Stimulated activated CD4-positive, alpha-beta T cell treated with anti-CD3 and anti-CD28 coated beads, Interleukin-1b, Interleukin-23, amount 100 ng/mL, for 4 hours (primary cell): ENCODE measurements at places on chromosomes 12 and 14.

GRCh38 chr12:54358191-54358944 is 5.9 kb downstream of the GPR84 start:
- no peak for DNase-seq

DNA sequence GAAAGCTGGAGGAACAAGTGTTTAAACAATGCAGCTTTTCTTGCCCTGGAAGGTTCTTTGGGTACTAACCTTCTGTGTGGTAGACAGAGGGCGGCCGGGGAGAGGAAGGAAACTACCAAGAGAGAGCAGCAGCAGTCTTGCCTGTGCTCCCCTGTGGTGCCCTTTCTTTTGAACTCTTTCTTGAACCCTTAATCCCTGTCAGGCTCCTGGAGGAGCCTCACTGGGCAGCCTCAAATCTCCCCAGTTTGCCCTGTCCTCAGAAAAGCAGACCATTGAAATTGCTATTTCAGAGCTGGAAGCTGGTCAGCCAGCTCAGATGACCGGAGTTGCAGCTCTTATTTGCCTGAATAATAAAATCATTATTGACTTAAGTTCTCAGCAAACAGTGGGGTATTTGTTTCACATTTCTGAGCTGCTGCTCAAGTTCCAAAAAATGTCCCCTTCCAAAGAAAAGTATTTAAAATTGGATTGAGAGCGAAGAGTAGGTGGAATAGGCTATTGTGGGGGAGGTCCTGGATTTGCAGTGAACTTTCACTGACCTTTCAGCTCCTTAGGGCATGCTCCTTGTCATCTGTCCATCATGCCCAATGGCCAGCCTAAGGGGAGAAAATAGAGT is 42.1 kb upstream of the RNASE3 start:
- DNase-seq, result no peak

- no peak for DNase-seq
Observed at GRCh38 chr14:91253795-91254323, 9.4 kb upstream of the GPR68 start.

DNA sequence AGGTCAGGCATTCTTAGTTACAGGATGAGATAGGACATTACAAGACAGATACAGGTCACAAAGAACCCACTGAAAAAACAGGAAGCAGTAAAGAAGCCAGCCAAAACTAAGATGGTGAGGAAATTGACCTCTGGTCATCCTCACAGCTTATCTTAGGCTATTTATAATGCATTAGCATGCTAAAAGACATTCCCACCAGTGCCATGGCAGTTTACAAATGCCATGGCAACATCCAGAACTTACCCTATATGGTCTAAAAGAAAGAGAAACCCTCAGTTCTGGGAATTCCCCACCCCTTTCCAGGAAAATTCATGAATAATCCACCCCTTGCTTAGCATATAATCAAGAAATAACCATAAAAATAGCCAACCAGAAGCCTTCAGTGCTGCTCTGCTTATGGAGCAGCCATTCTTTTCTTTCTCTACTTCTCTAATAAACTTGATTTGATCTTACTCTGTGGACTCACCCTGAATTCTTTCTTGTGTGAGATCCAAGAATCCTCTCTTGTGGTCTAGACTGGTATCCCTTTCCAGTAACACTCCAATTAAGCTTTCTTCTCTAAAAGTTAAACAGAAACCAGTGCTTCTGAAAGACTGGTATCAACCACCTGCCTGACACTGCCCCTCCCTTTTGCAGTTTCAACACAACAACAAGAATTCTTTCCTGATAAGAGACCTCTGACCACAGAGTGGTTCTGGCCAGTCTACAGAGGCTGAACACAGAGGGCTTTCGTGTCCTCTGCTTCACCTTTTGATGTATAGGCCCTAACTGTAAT is 86.9 kb downstream of the BCAT1 start:
- no peak for DNase-seq

- DNase-seq, result no peak
Observed at GRCh38 chr14:36229262-36229661, 52.7 kb upstream of the PTCSC3 start.

GRCh38 chr12:57175428-57176138 is 28.2 kb upstream of the LRP1-AS start:
- no peak for DNase-seq

DNA sequence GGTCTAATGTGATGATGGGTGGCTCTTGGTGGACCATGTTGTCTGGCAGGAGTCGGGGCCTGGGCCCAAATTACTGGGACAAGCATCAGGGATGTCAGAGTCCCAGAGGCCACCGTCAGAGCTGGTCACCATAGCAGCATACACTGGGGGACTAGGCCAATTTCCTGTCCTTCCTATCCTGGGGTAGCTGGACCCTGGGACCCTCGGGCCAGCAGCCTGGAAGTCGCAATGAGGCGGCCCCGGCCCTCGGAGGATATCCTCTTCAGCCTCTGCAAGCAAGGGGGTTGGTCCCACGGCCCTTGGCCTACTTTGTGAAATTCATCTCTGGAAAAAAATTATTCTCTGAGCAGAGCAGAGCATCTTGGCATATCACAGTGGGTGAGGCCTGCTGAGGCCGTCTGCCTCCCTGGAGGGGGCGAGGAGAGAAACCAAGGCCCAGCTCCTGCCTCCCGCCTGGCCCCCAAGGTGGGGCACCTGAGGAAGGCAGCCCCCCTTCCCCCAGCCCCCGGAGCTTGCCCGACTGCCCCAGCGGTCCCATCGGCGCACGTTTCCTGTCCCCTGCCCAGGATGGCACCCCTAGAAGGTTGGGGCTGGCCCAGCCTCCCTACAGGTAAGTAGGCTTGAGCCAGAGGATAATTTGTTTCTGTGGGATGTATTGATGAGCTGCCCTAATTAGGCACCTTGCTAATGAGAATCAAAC is 135.0 kb upstream of the MYL2 start:
- no peak for DNase-seq

DNA sequence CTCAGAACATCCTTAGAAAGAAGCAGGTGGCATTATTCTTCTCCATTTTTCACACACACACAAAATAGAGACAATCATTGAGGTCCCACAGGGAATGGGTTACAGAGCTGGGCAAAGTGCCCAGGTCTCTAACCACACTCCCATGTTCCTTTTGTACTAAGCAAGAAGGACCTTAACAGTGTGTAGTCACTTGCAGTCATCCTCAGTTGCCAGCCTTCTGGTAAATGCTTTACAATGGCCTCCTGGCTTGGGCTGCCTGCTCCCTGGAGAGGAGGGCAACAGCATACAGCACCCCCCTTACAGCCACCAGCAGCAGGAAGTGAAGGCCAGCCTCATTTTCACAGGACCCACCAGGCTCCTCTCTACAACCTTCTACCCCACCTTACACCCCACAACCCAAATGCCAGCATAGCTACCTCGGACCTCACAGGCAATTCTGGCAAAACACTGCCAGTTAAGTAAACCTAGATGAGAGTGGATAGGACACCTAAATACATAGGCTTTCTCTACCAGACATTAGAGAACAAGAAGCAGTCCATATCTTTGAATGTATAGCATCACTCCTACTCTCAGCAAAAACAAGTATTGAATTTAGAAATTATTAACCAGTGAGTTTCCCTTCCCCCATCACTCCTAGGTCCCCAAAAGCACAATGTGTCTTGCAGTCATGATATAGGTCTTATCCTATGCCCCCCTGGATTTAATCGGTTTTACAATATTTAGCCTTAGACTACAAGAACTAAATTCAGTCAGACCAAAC is 88.1 kb downstream of the PPP2R5E start:
- DNase-seq, result no peak

- DNase-seq, result no peak
Observed at GRCh38 chr14:50233166-50233950, 2.0 kb upstream of the SOS2 start.

DNA sequence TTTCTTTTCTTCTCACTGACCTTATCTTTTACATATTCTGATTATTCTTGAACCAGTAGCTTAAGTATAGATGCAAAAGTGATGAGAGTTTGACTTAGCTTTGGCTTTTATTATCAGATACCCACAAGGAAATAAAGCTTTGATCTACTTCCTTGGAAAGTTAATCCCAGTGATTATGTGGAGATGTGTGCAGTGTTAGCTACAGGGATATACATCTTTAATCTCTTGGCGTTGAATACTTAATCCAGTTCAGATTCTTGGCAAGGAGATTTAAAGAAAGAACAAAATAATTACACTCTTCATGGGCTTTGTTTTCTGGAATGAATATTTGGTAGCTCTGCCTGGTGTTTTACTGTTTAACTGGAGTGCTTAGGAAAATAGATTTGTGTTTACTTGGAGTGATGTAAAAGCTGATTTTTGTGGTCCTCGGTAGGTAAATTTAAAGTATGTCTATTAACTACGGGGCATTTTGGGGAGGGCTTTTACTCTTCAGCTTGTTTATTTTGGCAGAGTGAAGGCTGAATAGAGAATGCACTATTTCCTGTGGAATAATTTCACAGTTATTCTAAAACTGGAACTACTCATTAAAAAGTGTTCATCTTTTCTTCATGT is 150.1 kb upstream of the LRIG3 start:
- DNase-seq, result no peak

DNA sequence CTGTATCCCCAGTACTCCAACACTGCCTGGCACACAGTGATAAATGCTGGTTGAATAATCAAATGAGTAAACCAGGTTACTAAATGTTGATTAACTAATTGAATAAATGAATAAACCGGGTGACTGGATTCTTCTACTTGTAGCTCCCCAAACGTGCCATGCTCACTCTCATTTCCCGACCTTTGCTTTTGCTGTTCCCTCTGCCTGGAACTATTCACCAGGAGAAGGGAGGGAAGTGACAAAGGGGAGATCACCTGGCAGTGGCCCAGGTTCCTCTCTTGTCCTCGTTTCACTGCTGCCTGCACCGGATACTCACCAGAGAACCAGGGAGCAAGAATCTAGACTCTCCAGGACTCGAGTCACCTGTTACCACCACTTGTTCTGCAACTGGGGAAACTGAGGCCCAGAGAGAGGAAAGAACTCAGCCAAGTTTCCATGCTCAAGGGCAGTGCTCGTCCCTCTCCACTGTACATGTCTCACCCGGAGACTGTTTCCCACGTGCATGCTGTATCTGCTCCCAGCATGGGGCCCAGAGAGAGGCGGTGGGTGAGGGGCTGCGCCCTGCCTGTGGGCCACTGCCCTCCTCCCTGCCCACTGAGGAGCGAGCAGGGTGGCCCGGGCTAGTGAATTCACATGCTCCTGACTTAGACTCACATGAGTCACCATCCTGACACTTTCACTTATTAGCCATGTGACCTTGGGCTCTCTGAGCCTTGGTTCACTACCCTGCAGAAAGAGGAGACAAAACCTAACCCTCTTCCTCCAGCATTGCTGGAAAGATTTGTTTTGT is 17.7 kb upstream of the POP5 start:
- DNase-seq, result no peak

- no peak for DNase-seq
Observed at GRCh38 chr14:68380329-68380741, 412.5 kb downstream of the ZFP36L1 start.

DNA sequence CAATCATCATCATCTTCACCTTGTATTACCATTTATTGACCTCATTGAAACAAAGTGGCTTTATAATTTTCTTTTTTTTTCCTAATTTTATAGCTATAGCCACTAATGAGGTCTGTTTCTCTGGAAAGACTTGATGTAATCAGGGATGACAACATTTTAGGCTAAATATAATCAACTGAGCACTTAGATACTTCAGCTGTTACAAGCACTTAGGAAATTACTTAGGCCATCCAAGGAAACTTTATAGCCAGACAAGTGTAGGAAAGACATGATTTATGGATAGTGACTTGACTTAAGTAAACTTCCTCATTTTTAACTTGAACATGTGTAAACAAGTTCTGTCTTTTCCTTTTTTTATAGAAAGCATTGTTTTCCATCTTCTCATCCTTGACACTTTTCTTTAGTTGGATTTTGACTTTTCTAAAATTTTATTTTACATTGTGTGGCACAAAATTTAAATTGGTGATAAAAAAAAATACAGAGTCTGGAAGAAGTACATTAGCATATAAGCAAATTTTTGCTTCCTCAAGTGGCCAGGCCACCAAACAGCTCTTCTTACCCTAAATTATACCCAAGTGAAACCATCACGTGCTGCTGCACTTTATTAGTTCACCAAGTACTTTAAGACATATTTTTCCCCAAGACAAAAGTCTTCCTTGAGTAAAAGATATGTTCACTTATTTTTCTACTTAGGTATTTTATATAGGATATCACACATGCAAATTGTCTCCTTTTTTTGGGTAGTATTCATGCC is 15.1 kb downstream of the CPNE8 start:
- no peak for DNase-seq

DNA sequence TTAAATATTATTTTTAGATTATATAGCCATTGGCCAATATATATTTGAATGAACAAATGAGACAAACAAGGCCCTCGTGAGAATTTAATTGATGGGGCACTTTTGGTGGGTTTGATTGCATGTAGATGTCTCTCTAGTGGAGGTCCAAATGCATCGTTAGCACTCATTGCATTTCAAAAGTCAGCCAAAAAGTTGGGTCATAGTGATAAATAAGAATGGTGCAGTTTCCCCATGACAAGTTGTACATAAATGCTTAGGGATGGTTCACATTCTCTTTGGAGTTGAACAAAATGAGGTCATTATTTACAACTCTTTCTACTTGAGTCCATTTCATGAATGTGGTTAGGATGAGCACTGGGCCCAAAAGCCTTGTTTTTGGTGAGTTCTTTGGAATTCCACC is 1.0 kb downstream of the BEST3 start:
- no peak for DNase-seq

DNA sequence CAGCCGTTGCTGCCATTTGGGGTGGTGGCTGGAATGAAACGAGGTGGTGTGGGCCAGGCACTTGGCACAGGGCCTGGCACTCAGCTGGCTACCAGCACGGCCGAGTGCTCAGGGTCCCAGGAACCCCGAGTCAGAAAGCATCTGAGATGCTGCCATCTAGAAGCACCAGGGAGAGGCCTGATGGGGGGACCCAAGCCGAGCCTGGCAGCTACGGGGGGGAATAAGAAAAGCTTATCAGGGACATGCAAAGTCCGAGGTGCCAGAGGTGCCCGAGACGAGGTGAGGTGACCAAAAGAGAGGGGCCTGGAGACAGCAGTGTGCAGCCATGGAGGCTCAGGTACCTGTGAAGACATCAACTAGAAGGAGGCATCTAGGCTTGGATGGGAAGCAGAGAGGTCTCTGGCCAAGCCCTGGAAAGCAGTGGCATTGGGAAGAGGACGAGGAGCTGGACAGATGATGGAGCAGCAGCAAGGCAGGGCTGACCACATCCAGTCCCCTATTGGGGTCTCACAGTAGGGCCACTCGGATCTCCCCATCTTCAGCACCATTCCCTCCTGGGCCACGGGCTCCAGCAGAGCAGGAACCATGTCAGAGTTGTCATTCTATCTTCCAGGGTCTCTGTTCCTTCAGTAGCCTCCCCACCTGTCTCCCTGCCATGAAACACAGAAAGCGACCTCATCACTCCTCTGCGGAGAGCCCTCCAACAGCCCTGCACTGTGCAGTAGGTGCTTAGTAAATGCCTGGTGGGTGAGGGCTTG is 59.3 kb upstream of the DIO3 start:
- no peak for DNase-seq
